ENCODE measurements at places on chromosomes 12 and 14.

- no peak for DNase-seq
These were observed 438.4 kb upstream of the DCN start for GRCh38 chr12:91620992-91621391.

GRCh38 chr14:24816011-24816928 lies 182.3 kb upstream of the GZMB start:
- DNase-seq = no peak

GRCh38 chr12:4786795-4787194 lies 66.6 kb downstream of the GALNT8 start:
- no peak for DNase-seq

DNA sequence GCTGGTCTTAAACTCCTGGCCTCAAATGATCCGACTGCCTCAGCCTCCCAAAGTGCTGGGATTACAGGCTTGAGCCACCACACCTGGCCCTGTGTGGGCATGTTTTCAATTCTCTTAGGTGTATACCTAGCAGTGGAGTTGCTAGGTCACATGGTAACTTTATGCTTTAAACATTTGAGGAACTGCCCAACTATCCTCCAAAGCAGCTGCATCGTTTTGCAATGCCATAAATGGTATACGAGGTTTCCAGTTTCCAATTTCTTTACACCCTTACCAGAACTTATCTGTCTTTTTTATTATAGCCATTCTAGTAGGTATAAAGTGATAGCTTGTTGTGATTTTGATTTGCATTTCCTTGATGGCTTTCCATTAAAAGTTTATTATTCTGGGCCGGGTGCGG lies 25.1 kb downstream of the RBMS2 start:
- no peak for DNase-seq

DNA sequence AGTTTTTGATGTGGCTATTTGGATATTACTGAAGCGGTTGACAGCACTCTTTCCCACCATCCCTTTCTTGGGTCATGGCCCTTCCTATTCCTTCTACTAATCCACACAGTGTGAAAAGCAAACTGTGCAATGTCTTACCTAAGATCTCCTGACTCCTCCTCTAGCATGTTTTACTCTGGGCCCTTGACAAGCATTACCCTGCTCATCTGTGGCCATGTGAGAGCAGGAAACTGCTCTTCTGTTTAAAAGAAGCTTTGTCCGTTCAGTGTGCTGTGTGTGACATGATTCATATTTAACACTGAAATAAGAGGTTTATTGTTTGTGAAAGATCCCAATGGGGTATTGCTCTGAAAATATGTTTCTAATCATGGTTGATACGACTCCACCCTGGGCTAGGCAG lies 1022.5 kb downstream of the AACS start:
- DNase-seq = no peak

GRCh38 chr12:80509781-80510556 lies 65.9 kb downstream of the PTPRQ start:
- no peak for DNase-seq

- no peak for DNase-seq
These were observed 16.3 kb downstream of the SMCO2 start for GRCh38 chr12:27462851-27463250.

GRCh38 chr14:95119336-95119735 lies 38.0 kb downstream of the DICER1 start:
- DNase-seq = no peak

GRCh38 chr12:102776041-102776440 lies 141.0 kb downstream of the PAH start:
- DNase-seq = no peak

All from chondrocyte (in vitro differentiated cells).